Left ventricle myocardium superior (tissue), 1 donor: ENCODE measurements at places on chromosomes 11 and 22.

DNA sequence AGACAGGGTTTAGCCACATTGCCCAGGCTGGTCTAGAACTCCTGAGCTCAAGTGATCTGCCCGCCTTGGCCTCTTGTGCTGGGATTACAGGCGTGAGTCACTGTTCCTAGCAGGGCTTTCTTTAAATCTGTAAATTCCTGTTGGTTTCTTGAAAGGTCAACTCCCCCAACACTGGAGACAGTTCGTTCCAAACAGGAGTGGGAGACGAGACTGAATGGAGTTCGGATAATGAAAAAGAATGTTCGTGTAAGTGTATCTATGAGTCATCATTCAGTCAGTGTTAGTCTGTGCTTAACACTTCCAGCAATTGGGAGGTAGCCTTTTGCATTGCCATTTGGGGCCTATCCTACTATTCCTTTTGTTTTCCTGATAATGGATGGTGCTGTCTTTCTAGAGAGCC, 10.0 kb upstream of the BACE1-AS start:
- no peak for DNase-seq

- DNase-seq: no peak
Measured at GRCh38 chr11:43790444-43790794, 90.2 kb upstream of the ALKBH3 start.

DNA sequence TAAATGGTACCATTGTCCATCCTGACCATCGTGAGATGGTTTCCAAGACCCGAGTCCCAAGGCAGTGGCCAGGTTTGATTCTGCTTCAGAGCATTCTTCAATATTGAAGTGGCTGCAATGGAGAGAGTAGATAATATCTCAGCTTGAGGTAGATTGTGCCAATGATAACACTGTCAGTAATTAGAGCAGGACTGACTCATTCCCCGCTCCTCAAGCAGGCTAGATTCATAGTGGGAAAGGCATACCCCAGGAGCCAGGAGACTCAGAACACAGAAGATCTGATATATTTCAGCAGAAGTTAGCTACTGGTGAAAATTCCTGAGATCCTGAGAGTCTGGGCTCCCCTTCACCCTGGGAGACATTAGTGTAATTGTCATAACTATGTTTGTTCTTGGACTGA, 55.6 kb upstream of the LARGE1 start:
- no peak for DNase-seq

GRCh38 chr11:111523343-111523742, 8.8 kb downstream of the HOATZ start:
- no peak for DNase-seq

- DNase-seq: no peak
Measured at GRCh38 chr11:69293819-69294505, at the start of gene MYEOV. Gene MYEOV, plus strand, starts transcription at chr11:69294155. Its CDS starts 1,200 bp downstream, at chr11:69295355.
